ENCODE measurements at places on chromosomes 11 and 22.

- no peak for DNase-seq
Observed at GRCh38 chr11:65338676-65339075, 5.0 kb downstream of the DPF2 start.

GRCh38 chr11:22984045-22984444, 123.8 kb upstream of the CCDC179 start:
- no peak for DNase-seq

- DNase-seq: no peak
Observed at GRCh38 chr11:117180661-117181585, 2.4 kb downstream of the SIDT2 start.

GRCh38 chr11:73152861-73153483, 10.9 kb upstream of the FCHSD2 start:
- DNase-seq: no peak

All from cortex of kidney (tissue), 1 donor.